NCI-H526 (cell line): ENCODE measurements at places on chromosomes 4 and X.

GRCh38 chrX:53186351-53186750, 38.7 kb downstream of the KDM5C start:
- no peak for DNase-seq

DNA sequence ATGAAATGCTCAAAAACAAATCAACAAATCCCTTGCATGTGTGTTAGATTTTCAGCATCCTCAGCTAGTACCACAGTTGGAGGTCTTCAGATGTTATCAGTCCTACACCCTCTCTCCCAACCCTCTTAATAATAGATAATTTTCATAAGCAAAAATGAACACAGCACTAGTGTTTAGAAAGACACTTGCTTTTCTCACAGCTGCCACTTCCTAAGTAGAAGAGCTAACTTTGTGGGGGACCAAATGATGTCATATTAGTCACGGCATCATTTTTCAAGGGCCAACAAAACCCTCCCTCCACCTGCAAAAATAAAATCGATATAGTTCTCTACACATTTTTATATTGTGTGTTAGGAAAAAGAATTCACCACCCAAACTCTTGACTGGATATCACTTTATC, 163.5 kb upstream of the GYPA start:
- no peak for DNase-seq

- DNase-seq, result no peak
These were observed 8.4 kb upstream of the DUSP9 start for GRCh38 chrX:153638436-153639176.

- no peak for DNase-seq
These were observed 7.6 kb upstream of the VEGFD start for GRCh38 chrX:15391850-15392249.

GRCh38 chr4:71980976-71981375, 50.8 kb upstream of the NPFFR2 start:
- no peak for DNase-seq

- DNase-seq, result no peak
These were observed 154.7 kb downstream of the BEND2 start for GRCh38 chrX:18065956-18066355.

- no peak for DNase-seq
These were observed 40.7 kb downstream of the NPY5R start for GRCh38 chr4:163384434-163384833.

DNA sequence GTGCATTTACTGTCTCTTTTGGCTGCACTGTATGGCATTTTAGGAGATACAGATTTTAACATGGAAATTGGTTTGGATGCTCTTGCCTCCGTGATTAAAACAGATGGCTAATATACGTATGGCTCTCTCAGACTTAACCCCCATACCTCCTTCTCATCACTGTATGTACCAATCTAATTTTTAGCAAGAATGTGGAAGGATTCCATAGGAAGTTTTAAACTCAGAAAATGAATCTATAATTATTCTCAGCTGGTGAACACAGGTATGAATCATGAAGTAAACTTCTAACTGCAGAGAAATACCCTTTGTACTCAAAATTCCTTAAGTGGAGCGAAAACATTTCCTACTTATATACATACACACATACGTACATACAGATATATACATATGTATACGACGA, 210.5 kb upstream of the NEIL3 start:
- no peak for DNase-seq

- DNase-seq, result no peak
These were observed 32.0 kb downstream of the VSIG4 start for GRCh38 chrX:66007851-66008250.

- no peak for DNase-seq
These were observed 235.0 kb downstream of the MAML3 start for GRCh38 chr4:139919004-139919403.

- DNase-seq, result no peak
These were observed 518.5 kb downstream of the TLL1 start for GRCh38 chr4:166391501-166391900.

DNA sequence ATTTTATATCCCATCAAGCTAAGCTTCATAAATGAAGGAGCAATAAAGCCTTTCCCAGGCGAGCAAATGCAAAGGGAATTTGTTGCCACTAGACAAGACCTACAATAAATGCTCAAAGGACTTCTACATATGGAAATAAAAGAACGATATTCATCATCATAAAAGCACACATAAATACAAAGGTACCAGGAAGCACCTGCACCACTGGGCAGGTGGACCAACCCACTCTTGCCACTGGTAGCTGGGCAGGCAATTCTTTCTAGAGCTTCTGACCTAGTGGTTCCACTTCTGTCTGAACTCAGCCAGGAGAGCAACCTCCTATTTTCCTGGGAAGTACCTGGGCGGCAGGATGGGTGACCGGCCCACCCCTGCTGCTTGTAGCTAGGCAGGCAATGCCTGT, 237.2 kb upstream of the ITM2A start:
- DNase-seq, result no peak

DNA sequence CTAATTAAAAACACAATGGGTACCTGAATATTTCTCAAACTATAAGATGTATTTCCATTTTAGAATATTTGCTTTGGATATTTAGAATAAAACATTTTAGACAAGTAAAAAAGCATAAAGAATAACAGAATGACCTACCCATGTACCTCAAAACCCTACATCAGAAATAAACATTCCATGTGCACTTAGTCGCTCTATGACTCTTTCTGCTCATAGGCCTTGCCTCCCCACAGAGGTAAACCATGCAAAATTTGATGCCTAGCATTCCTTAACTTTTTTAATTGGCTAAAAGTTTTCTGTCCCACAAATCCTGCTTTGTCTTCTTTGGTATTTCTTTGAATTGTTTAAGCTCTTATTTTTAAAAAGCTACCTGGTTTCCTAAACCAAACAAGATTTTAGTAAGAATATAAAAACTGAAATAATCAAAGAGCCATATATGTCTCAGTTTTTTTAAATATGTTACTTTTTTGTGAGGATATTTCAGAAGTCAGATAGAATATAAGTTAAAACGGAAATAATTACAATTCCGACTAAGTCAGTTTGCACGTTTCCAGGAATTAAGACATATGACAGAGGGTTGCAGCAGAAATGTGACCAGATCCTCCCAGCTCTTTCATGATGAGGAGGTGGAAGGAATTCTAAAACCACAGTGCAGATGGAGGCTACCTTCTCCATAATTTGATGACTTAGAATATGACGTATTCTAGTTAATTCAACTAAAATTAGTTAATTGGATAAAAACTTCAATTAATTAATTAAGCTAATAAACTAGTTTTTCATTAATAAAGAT, 102.5 kb downstream of the FIP1L1 start:
- DNase-seq, result no peak

- no peak for DNase-seq
These were observed 170.3 kb downstream of the MOSPD2 start for GRCh38 chrX:15043538-15043937.

GRCh38 chr4:69743476-69744156, 16.8 kb downstream of the SULT1B1 start:
- DNase-seq, result no peak

GRCh38 chr4:28432348-28433025, 1571.8 kb downstream of the STIM2 start:
- DNase-seq, result no peak

DNA sequence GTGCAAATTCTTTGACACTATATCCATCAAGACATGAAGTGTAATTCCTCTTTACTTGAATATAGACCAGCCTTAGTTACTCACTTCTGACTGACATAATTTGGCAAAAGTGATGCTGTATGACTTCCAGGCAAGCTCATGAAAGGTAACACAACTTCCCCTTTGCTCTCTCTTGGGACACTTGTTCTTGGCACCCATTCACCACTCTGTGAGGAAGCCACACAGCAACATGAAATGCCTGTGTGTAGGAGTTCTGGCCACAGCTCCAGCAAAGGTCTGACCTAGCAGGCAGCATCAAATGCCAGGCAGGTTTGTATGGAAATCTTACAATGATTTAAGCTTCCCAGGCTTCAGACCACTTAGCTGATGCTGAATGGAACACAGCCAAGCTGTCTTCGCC, 280.3 kb downstream of the PDHA2 start:
- DNase-seq, result no peak

DNA sequence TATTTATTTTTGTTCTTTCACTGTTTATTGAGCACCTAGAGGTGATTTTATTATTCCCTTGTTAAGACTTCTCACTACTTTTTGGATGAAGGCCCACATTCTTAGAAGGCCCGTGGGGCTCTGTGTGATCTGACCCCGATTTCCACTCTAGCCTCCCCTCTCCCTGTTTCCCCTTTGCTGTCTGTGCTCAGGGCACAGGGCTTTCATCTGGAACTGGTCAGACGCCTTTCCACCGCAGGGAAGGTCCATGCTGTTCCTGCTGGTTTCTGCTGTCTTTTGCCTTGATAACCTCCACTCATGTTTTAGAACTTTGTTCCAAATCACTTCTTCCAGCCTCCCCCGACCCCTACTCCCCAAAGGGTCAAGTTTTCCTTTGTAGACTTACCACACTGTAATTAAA, 31.3 kb upstream of the ANAPC4 start:
- DNase-seq, result no peak

DNA sequence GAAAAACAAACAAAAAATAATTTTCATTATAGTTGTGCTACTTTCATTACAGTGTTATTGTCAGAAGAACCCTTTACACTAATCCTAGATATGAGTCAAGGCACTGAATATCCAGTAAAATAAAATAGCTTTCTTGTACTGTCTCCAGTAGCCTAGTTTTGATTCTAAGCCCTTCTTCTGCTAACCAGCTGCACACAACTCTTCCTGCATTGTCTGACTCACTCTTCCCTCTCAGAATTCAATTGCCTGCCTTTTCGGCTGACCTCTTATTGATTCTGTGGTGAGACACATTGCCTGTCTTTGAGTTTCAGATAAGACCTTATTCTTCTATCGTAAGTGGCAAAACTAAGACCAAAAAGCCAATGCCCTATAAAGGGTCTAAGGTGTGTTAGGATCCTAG, 26.7 kb upstream of the PCDH18 start:
- no peak for DNase-seq

- no peak for DNase-seq
These were observed 94.0 kb downstream of the TMA16 start for GRCh38 chr4:163588532-163588931.

DNA sequence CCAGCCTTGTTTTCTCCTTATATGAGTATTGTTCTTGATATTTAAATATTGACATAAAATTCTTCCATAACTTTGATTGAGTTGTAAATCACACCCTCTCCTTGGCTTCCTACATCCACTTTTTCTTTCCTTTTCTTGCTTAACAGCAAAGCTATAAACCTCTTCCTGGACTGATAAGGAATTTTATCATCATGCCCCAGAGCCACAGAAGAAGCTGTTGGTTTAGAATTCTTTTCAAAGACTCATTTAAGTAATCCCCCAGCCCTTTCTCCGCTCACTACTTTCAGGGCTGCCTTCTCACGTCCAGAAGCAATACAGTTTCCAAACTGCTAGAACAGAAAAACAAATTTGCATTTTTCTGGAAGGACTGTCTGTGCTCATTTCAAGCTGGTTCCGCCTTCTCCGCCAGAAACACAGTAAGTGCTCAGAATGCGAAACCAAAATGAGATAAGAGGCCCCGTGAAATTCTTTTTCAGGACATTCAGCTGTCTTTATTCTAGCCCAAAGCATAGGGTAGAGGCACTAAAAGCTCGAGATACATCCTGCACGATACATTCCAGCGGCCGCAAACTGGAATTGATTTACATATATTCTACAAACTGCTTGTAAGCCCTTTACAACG, 849 bp downstream of the MID1 start:
- peak; percentile 73 for DNase-seq

DNA sequence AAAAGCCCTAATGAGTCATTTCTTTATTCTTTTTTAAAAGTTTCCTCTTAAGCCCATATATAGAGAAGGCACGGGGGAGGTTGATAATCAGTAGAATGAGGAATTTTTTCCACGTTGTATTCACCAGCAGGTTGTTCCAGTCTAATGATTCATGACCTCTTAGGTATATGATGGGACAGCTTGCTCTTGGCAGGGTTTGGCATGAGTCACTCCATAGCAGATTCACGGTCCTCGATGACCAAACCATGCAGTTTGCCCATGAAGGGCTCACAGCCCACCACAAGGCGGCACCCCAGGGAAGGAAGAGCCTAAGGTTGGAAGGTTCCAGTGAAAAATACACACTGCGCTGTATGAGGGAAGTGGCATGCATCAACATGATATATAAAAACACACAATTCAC, 623.8 kb upstream of the DIPK2B start:
- DNase-seq, result no peak

- DNase-seq, result no peak
These were observed 15.5 kb upstream of the RBBP7 start for GRCh38 chrX:16885628-16886027.

DNA sequence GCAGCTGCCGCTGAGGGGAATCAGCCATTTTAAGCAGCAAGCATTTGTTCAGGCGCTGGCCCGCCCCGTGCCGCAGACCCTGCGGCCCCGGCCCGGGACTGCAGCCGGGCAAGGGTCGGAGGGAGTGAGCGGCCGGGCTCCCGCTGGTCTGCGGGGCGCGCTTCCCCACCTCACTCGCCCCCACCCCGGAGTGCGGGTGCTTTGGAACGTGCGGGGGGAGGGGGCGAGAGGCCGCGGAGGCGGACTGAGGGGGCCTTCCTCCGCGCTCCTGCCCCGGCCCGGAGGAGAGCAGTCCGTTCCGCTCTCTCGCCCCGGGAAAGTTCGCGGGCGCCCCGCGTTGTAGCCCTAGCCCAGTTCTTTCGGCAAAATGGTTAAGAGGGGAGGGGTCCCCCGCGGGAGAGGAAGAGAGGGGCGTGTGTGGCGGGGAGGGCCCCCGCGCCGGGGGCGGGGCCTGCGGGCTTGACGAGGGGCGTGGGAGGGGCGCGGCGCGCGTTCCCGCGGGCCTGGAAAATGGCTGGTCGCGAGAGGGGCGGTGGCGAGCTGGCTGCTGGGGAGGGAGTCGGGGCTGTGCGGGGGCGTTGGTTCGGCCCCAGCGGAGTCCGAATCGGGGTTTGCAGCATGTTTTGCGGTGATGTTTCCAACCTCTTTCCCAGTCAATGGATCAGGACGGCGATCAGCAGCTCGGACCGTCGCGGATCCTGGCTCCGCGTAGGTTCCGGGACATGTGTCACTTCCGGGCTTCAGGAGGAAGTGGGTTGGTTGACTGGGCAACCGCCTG, 942 bp downstream of the ING2 start:
- DNase-seq, result peak; percentile 42
